Activated T-helper 1 cell treated with anti-CD3 and anti-CD28 coated beads, Interleukin-2, amount 50 U/mL, for 16 hours (primary cell): ENCODE measurements at places on chromosomes 3 and 15.

DNA sequence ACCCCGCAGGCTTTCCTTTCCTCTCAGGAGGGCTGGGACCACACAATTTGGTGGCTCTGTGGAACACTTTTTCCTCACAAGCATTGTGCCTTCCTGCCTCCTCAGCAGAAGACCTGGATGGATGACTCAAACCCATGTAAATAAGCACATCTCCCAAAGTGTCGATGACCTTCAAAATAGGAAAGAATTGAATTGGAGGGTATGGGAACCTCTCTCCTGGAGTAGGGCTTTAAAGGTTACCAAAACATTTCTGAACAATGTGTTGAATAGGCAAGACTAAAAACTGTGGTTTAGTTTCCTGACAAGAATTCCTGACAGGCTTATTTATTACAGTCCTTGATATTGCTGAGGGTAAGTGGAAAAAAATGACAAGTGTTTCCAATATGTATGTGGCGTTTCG lies 118.2 kb downstream of the ALDH1A2 start:
- no peak for DNase-seq

DNA sequence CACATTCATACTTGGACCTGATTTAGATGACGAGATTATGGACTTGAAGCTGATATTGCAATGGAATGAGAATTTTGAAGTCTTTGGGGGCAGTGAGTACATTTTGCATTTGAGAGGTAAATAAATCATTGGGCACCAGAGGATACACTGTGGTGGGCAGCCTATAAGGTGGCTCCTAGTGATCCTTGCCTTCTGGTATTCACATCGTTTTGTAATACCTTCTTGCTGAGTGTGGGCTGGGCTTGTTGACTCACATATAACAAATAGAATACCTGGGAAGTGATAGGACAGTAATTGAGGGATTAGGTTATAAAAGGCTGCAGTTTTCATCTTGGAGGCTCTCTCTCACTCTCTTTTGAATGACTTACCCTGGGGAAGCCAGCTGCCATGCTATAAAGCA lies 605.5 kb upstream of the KCNMB2 start:
- DNase-seq, result no peak

- no peak for DNase-seq
Observed at GRCh38 chr3:194275291-194275690, 75.8 kb downstream of the CPN2 start.

GRCh38 chr3:42265059-42265991 lies 660 bp downstream of the CCK start:
- no peak for DNase-seq

DNA sequence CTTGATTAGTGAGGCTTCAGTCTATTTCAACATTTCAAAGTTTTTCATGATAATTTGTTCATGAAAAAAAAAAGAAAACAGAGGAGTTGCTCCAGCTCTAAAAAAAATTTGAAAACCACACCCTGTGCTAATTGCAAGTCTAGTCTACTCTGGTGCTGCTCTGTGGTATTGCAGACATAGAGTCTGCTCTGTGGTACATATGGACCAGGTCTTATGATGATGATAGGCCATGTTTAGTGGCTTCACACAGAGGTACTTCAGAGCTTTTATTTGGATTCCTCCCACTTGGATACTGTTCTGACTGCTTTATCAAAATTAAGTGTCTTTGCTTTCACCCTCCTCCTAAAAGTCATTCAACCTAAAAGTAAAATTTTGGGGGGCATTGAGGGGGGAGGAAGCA lies 160.8 kb downstream of the ALCAM start:
- DNase-seq, result no peak

- no peak for DNase-seq
Observed at GRCh38 chr3:147361454-147362420, 44.6 kb downstream of the ZIC4 start.

GRCh38 chr3:124761250-124761796 lies 31.1 kb downstream of the UMPS start:
- DNase-seq, result peak; percentile 51

- no peak for DNase-seq
Observed at GRCh38 chr3:5205165-5205941, 17.8 kb downstream of the EDEM1 start.

DNA sequence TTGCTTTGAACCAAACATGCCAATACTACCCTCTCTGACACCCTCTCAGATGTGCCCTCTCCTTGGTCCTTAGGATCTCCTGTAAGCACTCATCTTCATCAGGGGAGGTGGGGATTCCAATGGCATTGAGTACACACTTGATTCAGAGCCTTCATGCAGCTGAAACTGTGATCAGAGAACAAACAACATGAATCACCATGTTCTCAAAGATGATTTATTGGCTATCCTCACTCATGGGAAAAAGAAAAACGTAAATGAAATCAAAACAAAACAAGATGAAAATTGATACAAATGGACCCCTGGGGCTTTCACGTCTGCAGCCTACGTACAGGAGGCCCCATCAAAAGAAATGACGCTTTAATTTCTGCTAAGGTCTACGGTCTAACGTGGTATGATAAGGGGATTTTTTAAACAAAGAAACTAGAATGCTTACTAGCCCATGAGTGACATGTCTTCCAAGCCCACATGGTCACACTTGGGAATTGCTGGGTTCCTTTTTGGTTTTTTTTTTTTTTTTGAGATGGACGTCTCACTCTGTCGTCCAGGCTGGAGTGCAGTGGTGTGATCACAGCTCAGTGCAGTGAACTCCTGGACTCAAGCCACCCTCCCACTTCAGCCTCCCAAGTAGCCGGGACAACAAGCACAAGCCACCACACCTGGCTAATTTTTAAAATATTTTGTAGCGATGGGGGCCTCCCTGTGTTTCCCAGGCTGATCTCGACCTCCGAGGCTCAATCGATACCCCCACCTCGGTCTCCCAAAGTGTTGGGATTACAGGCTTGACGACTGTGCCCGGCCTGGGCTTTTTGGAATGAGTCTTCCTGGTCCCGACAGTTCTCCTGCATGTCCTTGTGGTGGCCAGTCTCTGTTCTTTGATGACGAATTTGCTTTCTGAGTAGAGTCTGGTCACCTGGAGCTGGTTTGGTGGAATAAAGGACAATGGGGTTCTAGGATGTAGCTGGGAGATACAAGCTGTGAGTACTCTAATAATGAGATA lies 202.6 kb downstream of the XXYLT1 start:
- no peak for DNase-seq

DNA sequence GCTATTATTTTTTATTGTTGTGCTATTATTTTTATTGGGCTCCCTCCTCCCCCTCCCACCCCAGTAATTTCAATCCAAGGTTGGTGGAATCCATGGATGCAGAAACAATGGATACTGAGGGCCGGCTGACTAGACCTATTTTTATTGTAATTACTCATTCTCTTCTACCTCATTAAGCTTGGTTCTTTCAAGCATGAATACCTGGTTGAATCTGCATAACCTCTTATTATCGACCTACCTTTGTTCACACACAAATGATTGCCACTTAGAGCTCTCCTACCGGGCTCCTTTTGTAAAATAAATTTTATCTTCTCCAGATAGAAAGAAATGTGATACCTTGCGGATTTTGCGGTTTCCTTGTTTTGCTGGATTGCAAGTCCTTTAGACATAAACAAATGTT lies 31.6 kb downstream of the BTD start:
- no peak for DNase-seq

GRCh38 chr3:33749546-33750210 lies 31.6 kb upstream of the CLASP2 start:
- no peak for DNase-seq

DNA sequence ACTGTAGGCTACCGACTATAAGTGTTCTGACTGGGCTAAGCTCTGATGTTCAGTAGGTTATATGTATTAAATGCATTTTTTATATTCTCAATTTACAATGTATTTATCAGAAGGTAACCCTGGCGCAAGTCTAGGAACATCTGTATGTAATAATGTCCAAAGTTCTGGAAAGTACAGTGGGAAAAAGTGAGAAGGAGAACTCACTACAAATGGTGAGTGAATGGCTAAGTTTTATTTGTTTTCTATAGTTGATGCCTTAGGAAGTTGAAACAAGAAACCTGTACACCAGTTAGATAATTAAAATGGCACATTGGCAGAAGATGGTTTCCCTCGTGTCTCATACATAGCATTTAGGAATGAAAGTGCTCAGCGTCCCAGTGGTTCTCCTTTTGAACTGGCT lies 333.4 kb upstream of the THRB start:
- no peak for DNase-seq

GRCh38 chr3:11534011-11534792 lies 109.5 kb downstream of the VGLL4 start:
- DNase-seq, result no peak

- DNase-seq, result no peak
Observed at GRCh38 chr3:139695007-139695406, 17.2 kb upstream of the NMNAT3 start.

- no peak for DNase-seq
Observed at GRCh38 chr3:130709671-130710070, 37.0 kb downstream of the PIK3R4 start.

DNA sequence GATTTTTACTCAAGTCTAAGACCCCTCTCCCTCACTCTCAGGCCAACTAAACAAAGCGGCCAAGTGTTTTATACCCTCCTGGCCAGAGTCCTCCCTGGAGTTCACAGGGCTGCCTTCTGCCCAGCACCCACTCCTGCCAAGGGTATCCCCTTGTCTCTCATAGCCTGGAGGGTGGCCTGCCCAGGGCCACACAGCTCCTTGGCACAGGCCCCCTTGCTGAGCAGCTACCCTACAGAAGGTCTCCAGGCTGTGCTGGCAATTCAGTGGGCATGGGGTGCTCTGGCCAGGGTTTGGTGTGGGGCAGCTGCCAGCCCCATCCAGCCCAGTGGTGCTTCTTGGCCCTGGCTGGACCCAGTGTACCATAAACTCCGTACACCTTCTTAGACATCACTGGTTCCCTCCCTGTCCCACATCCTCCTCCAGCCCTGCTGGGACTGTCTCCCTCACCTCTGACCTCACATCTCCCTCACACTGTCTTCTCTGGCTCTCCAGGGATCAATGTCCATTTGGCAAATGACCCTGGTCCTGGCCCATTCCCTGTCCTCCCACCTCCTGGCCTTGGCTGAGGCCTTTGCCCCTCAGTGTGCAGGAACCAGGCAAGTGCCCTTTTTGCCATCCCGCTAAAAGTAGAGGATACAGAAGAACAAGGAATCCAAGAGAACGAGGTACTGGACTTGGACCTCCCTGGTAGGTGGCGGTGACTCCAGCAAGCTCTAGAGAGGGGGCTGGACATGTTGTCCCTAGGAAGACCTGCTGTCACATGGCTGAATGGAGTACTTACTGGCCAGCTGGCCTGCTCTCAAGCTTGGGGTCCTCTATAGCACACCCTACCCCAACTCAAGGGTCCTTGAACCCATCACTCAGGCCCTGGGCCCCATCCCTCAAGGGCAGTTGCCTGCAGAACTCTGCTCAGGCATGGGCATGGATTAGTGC lies 50.0 kb upstream of the TRPM1 start:
- DNase-seq, result no peak

GRCh38 chr3:4406746-4407568 lies 60.1 kb downstream of the SUMF1 start:
- no peak for DNase-seq

- DNase-seq, result no peak
Observed at GRCh38 chr15:67504056-67504455, 16.9 kb upstream of the C15orf61 start.

DNA sequence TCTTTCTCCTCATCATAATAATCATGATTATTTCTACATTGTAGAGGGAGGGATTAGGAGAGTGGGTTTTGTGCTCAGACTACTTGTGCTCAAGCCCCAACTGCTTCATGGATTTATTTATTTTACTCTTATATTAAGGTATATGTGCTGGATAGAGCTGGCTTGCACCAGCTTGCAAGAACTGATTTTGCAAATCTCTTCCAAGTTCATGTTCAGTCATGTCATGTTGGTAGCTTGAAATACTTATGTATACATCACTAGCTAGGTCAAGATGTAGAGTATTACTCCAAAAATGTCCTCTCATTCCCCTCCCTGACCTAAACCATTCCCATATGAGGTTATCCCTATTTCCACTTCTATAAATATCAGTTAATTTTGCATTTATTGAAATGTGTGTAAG lies 293.9 kb upstream of the RBMS3 start:
- no peak for DNase-seq

DNA sequence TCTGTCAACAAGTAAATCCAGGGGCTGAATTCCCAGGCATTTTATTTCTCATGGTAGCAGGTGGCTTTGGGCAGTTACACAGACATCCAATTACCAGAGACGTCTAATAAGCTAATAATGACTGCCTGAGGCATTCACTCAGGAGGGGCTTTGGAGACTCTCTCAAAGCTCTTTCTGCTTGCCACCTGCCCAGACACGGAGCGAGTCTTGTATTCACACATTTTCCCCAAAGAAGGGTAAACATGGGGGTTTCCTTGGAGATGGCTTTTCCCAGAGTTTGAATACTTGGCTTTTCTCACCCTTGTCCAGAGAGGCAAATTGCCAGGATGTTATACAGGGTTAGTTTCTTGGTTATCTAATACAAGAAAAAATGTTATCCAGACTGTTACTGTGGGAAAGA lies 132.6 kb downstream of the DIPK2A start:
- DNase-seq, result no peak

DNA sequence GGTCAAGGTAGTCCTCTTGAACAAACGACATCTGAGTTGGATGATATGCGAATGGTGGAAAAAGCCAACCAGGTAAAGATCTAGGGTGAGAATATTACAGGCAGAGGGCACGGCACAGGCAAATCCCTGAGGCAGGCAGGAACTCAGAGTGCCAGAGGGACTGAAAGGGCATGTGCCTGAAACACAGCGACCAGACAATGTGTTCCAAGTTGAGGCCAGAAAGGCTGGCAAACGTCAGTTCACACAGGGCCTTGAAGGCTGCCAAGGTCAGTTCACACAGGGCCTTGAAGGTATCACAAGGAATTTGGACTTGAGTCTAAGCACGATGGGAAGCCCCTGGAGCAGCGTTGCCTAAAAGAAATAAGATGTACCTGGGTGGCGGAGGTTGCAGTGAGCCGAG lies 20.1 kb downstream of the HES1 start:
- DNase-seq, result no peak

- DNase-seq, result no peak
Observed at GRCh38 chr3:8524249-8524648, 22.6 kb downstream of the LMCD1 start.

DNA sequence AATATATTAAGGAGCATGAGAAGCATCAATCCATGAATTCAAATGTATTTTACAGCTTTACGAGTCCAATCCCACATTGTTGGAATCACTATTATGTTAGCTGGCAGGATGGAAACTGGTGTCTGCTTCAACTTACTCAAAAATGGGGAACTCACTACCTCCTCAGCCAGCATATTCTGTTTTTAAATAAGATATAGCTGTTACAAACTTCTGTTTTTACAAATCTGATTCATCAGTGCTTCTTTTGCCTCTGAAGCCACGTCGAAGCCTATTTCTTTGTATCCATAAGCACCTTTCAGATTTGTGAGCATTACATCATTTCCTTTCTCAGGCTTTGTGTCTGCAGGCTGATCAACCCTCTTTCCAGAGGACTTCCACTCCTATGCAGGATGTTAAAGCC lies 105.9 kb downstream of the TPRG1 start:
- no peak for DNase-seq
